ENCODE measurements at places on chromosomes 3 and 15.

DNA sequence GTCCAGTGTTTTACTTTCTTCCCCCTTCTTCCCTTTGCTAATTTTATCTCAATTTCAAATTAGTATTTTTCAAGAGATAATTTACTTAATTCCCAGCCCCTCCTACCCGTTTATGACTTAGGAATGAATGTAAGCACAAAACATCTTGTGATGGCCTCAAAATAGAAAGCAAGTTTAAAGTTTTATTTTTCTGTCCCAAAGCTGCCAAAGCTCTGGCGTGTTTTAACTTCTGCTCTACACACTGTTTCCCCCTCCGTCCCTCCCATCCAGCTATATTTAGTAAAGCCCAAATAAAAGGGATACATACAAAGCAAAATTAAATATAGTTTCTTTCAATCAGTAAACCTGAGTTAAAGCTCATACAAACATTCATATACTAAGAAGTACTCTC is 59.9 kb downstream of the IGF2BP2 start:
- no peak for DNase-seq

GRCh38 chr15:78018946-78019644 is 58.4 kb downstream of the TBC1D2B start:
- DNase-seq: no peak

- no peak for DNase-seq
These were observed 103.8 kb downstream of the NR1D2 start for GRCh38 chr3:24048843-24049242.

- peak; percentile 52 for DNase-seq
These were observed 67.2 kb downstream of the CACNA2D2 start for GRCh38 chr3:50436114-50436674.

- no peak for DNase-seq
These were observed 598.3 kb downstream of the SI start for GRCh38 chr3:164479978-164480377.

DNA sequence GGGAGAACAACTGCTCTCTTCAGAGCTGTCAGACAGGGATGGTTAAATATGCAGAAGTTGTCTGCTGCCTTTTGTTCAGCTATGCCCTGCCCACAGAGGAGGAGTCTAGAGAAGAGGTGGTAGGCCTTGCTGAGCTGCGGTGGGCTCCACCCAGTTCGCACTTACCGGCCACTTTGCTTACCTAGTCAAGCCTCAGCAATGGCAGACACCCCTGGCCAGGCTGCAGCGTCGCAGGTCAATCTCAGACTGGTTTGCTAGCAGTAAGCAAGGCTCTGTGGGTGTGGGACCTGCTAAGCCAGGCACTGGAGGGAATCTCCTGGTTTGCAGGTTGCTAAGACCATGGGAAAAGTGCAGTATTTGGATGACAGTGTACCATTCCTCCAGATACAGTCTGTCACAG is 12.3 kb upstream of the TMEM45A start:
- no peak for DNase-seq

DNA sequence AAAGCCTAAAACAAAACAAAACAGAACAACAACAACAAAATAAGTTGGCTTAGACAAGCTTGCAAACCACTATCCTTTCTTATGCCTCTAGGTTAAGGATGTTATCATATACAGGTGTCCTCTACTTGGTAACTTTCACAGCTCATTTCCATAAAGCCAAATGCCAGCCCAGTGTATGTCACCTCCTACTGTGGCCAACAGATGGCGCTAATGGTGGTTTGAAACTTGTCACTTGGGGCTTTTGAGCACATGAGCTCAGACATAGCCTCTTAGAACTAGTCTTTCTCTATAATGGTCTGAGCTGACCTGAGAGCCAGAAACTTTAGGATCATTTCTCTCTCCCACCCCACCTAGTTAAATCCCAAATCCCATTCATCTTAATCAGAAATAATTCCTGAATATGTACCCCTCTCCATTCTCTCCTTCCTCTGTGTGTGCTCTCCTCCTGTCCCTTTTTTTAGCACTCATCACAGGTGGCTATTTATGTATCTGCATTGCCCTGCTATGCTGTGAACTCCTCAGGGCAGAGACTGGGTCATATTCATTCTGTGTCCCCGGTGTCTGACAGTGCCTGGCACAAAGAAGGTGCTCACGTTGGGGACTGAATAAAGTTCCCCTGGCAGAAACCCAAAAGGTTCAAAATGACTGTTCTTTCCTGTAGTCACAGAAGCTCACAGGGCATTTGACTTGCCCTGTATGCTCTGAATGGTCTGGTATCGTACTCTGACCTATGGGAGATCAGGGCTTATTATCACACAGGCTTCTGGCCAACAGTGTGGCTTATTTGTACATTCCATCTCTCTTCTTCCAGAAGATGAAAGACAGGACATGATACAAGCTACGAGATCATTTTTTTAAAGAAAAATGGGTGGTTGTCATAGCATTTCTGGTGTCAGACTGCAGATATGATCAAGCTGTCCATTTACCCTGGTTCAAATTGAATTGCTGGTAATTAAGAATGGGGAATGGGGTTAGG is 319.3 kb upstream of the AZI2 start:
- DNase-seq: peak; percentile 5

DNA sequence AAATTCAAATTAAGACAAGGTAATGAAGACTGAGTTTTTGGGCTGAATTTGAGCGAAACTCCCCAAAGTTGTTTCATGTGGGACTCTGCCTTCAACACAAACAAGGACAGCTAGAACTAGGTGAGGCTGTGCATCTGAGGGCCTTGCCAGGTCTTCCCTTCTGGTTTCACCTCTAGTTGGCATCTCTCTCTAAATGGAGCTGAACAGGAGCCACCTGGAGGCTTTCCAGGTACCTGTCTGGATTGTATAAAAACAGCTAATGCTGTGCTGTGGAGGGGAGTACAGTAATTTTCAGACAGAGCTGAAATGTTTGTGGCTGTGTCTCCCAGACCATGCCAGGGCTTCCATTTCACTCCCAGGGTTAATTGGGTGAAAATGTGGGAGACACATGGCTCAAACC is 27.1 kb downstream of the TRIM71 start:
- DNase-seq: no peak

- DNase-seq: no peak
These were observed 111.3 kb upstream of the SLC7A14 start for GRCh38 chr3:170697131-170697530.

DNA sequence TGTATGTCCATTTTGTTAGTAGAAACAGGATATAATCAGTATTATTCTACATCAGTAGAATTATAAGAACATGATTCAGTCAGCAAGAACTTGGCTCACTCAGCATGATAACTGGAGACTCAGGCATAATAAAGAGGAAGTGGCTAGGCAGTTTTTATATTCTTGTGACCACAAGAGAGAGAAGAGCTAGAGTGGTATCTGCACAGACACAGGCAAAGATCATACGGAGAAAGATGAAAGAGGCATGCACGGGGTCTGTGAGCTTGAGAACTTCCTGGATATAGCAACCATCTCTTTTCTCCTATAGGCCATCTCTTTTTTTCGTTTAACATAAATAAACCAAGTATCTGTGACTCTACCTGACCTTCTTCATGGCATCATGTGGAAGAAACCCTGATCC is 46.8 kb downstream of the MYO5A start:
- DNase-seq: no peak

DNA sequence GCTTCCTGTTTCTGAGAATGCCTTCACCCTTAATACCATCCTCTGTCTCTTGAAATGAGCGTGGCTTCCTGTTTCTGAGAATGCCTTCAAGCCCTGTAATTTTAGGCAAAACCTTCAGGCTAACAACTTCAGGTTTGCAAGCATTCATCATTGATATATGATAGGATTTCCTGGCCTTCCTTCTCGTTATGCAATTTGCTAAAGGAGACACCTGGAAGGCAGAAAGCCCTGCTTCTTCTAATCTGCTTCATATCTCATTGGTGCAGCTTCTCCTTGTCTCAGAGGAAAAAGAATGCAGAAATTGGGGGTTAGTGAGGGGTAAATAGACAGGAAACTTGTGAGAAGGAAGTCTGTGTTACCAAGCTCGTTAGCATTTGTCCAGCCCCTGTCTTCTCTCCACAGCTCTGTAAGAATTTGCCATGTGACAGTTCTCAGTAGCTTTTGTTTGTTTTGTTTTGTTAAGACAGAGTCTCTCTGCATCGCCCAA is 7.3 kb downstream of the ARL6IP5 start:
- no peak for DNase-seq

GRCh38 chr3:173268781-173269180 is 127.7 kb upstream of the SPATA16 start:
- no peak for DNase-seq

DNA sequence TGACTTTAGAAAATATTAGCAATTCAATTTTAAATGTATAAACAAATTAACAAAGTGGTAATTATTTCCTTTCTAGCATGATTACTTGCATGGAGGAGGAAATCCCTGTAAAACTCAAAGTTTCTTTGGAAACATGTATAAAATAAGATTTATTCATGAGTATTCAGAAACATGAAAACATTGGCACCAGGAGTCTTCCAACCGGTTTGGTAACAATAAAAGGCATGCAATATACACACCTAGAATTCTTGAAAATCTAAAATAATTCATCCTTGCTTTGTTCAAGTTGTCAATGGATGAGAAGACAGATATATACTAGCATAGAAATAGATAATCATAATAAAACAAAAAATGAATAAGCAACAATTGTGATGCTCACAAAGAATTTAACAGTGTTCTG is 76.4 kb downstream of the ZPLD1 start:
- DNase-seq: no peak

DNA sequence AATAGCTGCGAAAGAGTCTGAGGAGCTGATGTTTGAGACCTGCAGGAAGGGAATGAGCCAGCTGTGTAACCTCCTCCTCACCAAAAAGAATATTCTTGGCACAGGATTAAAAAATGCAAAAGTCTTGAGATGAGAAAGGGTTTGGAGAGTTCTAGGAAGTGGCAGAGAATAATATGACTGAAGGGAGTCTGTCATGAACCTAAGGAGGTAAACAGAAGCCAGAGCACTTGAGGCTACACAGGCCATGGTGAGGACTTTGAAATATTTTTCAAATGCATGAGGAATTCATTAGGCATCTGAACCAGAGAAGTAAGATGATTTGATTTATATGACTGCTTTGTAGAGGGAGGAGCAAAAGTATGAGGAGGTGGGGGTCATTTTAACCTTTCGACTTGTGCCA is 347.8 kb downstream of the EPHA3 start:
- DNase-seq: no peak

DNA sequence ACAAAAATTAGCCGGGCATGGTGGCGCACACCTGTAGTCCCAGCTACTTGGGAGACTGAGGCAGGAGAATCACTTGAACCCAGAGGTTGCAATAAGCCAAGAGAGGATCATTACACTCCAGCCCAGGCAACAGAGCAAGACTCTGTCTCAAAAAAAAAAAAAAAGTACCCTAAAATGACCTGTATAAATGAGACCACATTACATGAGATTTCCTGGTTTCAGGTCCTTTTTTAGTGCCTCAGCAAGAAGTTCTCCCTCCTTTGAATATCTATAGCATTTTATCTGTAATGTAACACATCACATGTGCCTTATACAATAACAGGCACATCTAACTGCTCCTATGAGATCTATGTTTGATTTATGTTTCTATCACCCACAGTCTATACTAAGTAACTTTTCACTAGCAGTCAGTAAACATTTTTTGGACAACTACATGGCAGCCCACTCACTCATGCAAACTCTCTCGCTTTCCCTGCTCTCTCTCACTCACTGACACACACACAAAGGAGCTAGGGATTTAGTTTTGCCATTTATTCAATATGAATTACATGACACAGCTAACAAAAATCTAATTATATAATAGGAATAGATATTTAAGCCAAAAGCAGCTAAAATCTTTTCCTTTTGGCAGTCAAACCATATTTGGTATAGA is 34.1 kb downstream of the ADAM10 start:
- no peak for DNase-seq

DNA sequence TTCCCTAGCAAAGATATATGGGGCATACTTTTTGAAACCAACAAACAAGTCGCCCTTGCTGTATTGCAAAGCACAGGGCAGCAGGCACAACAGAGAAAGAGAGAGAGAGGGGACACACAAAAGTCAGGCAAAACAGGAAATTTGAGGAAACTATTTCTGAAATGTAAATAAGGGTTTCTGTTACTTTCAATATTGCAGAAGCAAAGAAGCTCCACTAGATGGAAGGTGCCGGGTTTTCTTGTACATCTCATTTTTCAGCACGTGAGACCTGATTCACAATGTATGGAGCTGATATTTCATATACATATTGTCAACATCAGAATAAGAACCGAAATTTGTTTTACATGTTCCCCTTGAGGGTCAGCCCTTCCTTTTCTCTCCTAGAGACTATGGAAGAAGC is 127.4 kb downstream of the FOXP1 start:
- no peak for DNase-seq

Data from activated CD8-positive, alpha-beta memory T cell treated with anti-CD3 and anti-CD28 coated beads for 4 hours (primary cell).